ENCODE measurements at places on chromosomes 7 and 10. TPM values are rescaled to one million over a fixed set of nuclear protein-coding genes. Genes with fewer than 3 reads are reported as not detected.

RP9 gene
- 20.0 TPM for total RNA-seq

FAM25C gene
- total RNA-seq = not detected

DNA sequence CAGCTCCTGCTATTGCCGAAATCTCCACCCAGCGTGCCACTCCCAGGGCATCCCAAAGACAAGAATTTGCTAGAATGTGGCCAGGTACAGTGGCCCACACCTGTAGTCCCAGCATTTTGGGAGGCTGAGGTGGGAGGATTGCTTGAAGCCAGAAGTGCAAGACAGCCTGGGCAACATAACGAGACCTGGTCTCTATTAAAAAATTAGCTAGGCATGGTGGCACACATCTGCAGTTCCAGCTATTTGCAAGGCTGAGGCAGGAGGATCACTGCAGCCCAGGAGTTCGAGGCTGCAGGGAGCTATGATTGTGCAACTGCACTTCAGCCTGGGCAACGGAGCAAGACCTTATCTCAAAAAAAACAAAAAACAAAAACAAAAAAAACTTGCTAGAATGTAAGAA lies 73.3 kb upstream of the LYZL2 start:
- no peak for DNase-seq

DNA sequence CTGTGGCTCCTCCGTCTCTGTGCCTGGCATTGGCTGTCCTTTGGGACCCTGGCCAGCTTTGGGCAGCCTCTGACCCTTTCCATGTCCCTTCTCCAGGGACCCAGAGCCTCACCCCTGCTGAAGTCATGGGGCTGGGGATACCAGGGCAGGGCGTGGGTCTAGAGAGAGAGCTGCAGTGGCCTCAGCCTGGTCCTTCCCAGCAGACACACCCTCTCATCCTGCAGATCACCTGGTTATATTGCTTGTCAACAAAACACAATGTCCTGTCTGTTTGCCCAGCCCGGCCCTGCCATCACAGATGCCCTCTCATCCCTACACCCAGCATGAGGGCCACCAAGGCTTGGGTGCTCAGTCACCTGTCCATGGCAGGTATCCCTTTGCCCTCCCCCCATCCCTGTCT lies 1.8 kb downstream of the MUC17 start:
- DNase-seq = no peak
